ENCODE measurements at places on chromosomes 4 and X. TPM values are rescaled to one million over a fixed set of nuclear protein-coding genes. Genes with fewer than 3 reads are reported as not detected.

SPINK2 gene
- total RNA-seq, result not detected

SLC7A11 gene
- total RNA-seq, result 8.7 TPM

C1QTNF7 gene
- 52.7 TPM for total RNA-seq

VCX gene
- total RNA-seq, result not detected

HSFX4 gene
- not detected for total RNA-seq

MAGEA12 gene
- total RNA-seq, result not detected

OCRL gene
- 12.3 TPM for total RNA-seq

Measured in umbilical cord (tissue), 2 donors.